Sciatic nerve (tissue), 2 donors: ENCODE measurements at places on chromosomes 3 and 15.

DNA sequence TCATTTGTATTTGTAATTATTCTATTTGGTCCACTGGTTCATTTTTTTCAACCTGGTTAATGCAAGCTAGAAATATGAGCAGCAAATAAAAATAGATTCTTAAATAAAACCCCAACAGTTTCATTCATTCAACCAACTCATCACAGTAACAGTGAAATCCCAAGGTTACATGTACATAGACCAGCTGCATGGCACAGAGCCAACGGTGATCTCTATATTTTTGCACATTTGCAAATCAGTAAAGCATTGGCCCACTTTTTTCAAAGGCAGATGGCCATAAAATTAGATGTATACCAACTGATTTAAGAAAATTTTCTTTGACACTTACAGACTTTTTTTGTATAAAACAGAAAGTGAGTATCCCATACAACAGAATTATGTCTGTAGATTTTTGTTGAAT, 49.3 kb downstream of the STRIT1 start:
- no peak for DNase-seq

DNA sequence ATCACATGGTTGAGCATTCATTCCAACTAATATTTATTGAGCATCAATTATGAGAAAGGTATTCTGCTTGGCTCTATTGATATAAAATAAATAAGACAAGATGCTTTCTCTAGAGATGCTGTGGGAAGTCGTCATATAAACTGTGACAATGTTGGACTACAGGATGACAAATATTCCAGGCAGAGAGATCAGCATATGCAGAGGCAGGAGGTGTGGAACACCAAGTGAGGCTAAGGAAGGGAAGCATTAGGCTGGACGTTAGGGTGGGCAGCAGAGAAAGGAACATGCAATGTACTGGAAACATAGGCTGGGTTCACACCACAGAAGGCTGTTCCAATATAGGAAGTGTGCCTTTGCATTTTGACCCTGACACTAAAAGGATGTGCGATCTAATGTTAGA, 38.6 kb downstream of the CD200 start:
- no peak for DNase-seq

DNA sequence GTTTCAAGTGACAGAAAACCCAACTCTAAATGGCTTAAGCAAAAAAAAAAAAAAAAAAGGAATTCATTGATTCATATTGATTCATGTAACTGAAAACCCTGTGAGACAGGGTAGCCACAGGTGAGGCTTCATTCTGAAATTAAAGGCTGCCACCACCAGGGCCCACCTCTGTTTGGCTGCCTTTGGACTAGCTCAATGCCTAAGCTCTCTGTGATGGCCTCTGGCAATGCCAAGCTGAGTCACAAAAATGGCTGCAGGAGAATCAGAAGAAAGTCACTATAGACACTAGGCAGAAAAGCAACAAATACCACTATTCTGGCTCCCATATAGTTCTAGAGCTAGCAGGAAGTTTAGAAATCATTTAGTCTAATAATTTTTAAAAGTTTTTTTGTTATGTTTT, 38.2 kb upstream of the GYG1 start:
- no peak for DNase-seq

DNA sequence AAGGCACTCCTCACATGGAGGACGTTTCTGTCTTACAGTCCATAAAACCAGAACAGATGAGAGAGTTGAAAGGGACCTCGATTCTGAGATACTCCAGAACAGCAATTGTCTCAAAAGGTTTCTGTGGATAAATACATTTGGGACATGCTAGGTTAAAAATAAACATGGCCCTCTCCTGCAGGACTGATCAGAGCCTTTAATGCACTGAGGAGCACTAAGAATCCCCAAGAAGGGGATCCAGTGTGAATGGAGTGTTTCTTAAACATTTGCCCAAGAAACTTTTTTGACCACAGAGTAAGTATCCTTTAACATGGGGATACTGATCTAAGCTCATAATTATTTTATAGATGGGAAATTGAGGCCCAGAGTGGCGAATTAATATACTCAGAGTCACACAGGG, 223.4 kb downstream of the XXYLT1 start:
- no peak for DNase-seq

DNA sequence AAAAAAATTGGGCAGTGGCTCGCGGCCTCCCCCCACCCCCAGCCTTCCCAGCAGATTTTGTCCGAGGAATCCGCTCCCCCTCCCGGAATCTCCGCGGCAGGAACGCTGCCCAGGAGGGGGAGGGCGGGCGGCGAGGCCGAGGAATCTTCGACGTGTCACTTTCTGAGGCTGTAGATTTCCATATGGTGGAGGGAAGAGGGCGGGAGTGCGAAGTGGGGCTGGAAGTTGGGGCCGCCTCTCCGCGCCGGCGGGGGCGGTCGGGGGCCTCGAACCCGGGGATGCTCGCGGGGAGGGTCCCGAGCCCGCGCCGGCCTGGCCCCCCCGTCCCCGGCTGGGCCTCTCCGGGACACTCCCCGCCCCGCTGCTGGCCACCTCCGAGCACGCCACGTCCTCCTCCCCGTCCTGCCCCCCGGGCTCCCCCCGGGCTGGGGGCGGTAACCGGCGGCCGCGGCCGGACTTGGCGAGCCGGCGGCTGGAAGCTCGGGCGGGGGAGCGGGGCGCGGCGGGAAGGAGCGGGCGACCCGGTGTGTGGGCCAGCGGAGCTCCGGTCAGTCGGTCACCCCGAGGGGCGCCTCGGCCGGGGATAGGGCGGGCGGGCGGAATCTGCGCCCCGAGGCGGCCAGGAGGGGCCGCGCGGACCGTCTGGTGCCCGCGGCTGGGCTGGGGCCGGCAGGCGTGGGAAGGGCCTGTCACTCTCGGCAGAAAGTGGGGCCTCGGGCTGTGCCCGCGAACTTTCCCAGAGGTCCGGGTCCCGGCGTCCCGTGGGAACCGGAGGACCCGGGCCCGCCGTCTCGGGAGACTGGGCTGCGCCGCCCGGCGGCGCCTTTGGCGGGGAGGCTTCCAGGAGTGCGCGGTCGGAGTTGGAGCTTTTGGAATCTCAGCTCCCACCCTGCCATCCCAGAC, 951 bp downstream of the FNDC3B start:
- peak; percentile 91 for DNase-seq

- DNase-seq = no peak
Observed at GRCh38 chr3:175692256-175692655, 833.1 kb downstream of the NAALADL2 start.

GRCh38 chr15:85545185-85545584, 164.8 kb downstream of the AKAP13 start:
- DNase-seq = no peak

- DNase-seq = no peak
Observed at GRCh38 chr15:58459560-58459959, 27.8 kb downstream of the LIPC start.

GRCh38 chr3:20222274-20222673, 36.3 kb upstream of the SGO1 start:
- DNase-seq = no peak

DNA sequence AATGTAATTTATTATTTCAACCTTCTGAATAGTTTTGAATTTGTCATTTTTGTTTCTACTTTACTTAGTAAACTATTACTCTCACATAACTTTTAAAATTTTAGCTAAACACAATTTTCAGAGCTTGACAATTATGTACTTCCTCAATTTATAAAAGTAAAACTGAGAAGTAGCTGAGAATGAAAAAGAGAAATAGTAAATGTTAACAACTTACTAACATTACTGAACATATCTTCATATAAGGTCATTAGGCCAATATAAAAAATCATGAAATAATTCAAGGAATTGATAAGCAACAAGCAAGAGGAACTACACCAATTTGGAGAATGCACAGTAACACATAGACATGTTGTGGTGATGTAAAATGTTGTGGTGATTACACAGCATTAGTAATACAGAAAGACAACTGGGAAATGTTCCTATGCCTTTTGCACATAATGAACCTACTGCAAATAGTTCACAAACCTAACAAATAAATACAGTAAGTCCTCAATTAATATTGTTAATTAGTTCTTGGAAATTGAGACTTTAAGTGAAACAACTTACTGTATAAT, 137.9 kb downstream of the CBLB start:
- DNase-seq = no peak

- no peak for DNase-seq
Observed at GRCh38 chr3:36373666-36374065, 6.6 kb upstream of the STAC start.

DNA sequence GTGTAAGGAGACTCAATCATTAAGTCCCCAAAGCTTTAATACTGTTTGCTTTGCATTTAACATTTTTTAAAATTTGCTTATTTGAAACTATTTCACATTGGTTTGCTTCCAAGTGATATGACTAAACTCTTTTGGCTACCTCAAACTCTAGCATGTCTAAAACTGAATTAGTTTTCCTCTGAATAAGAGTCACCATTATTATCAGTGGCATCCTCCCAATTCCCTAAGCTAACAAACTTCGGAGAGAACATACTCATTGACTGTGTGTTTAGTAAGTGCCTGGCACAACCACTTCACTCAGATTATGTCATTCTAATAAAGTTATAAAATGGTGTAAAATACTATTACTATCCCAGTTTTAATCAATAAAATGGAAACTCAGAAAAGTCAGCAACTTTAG, 21.9 kb downstream of the ATOSA start:
- DNase-seq = no peak

GRCh38 chr3:29282427-29283230, 1.8 kb downstream of the RBMS3 start:
- no peak for DNase-seq

- DNase-seq = no peak
Observed at GRCh38 chr3:10283638-10284037, 9.1 kb downstream of the GHRL start.

- no peak for DNase-seq
Observed at GRCh38 chr3:106345353-106346027, 476.7 kb upstream of the CBLB start.

DNA sequence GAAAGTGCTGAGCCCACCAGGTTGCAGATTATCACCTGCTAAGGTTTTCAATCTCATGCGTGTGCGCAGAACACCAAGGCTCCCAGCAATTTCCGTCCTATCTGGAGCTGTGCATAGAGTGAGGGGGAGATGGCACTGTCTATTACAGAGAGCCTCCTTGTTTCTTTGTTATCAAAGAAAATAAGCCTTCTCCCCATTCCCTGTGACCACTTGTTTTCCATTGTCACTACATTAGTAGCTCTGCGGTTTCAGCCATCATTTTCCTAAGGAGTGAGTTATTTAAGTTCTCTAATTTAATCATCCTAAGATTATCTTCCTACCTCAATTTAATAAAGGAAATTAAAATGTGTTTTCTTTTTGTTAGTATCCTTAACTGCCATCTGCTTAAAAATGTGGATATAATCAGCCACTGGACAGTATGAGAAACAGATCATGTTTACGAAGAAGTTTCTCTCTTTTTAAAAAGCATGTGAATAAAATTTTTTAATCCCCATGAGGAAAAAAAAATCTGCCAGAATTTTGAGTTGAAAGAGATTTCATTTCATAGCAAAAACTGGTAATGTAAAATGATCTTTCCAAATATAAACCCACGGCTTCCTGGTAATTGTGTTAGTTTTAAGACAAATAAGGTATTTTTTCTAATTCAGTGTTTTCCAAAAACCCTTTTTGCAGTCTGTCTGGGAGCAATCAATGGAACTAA, 172.3 kb upstream of the UBE2E1 start:
- DNase-seq = no peak

GRCh38 chr3:187971629-187972028, 182.3 kb upstream of the LPP start:
- no peak for DNase-seq

DNA sequence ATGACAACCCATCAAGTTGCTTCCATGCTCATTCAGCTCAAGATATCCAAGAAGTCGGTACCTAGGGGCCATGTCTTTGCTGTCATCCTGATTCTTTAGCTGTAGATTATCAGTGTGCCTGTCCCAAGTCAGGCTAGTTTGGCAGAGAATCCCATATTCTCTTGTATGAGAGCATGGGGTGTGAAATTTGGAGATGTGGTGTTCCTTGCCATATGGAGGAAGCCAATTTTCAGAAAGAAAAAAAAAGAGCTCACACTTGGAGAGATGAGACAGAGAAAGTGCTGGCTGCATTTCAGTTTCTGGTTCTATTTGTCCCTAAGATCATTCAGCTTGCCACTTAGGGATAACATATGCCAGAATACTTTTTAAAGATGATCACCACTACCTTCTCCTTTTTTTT, 52.3 kb upstream of the SLC4A7 start:
- DNase-seq = no peak

GRCh38 chr15:82079736-82080135, 33.9 kb upstream of the MEX3B start:
- DNase-seq = no peak

- no peak for DNase-seq
Observed at GRCh38 chr3:56677286-56677685, 5.8 kb downstream of the TASOR start.

GRCh38 chr3:137963463-137963862, 46.5 kb upstream of the CLDN18 start:
- no peak for DNase-seq

- DNase-seq = no peak
Observed at GRCh38 chr3:169931747-169932520, 20.6 kb downstream of the SAMD7 start.

GRCh38 chr3:111585217-111585616, 9.9 kb downstream of the ZBED2 start:
- DNase-seq = no peak

DNA sequence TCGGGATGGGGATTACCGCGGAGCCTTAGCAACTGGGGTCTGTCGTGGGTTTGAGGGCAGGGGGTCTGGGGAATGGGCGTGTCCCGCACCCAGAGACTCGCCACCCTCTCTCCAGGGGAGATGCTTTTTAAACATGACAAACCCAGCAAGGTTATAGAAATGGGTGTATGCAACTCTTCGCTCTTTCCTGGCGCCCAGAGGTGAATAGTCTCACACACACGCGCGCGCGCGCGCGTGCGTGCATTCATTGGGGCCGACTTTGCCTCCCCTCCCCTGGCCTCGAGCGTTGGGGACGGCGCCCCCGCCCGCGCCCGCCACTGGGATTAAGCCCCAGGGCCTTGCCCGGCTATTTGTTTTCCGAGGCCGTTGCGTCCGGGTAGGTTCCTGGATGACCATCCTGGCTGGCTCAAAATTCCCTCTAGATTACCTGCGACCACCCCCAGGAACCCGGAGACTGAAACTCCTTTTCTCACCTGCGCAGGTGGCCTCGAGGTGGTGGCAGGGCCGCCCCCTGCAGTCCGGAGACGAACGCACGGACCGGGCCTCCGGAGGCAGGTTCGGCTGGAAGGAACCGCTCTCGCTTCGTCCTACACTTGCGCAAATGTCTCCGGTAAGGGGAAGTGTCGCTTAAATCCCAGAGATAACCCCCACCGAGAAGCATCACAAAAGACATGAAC, 777 bp downstream of the GPR160 start:
- DNase-seq = no peak
